Activated CD4-positive, alpha-beta T cell treated with anti-CD3 and anti-CD28 coated beads, Interleukin-2, amount 50 U/mL, for 1 hour (primary cell): ENCODE measurements at places on chromosomes 7 and 10.

GRCh38 chr10:22992621-22993020 is 64.8 kb downstream of the ARMC3 start:
- no peak for DNase-seq

DNA sequence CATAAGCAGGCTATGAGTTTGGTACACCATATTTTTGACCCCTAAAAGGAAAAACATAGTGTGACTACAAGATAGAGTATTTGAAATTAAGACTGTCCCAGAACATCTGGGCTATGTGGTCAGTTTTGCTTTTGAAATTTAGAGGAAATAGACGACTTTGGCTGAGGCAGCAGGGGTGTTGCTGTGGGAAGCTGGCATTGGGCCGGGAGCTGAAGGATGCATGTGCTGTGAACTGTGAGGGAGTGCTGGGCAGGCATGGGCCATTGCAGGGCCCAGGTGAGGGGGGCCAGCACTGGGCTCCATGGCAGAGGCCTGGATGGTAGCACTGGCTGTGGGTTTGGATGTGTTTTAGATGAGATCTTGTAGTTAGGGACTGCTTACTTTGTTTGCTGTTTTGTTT is 168.3 kb downstream of the BMPER start:
- no peak for DNase-seq

DNA sequence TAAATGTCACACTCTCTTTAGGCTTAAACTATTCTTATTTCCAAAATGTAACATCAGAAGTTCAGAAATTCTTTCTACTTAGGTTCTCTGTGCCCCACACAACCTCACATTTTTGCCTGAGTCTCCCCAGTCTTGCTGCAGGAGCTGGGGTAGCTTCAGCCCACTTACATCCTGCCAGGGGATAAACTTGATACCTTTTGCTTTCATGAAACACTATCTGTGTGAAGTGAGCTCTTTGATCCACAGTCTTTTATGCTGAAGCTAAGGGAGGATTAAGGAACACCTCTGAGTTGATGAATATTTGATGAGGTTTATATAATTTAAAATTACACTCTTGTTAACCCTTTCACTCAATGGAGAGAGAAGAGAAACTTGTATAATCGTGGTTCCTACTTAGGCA is 341.0 kb downstream of the AUTS2 start:
- DNase-seq = no peak

DNA sequence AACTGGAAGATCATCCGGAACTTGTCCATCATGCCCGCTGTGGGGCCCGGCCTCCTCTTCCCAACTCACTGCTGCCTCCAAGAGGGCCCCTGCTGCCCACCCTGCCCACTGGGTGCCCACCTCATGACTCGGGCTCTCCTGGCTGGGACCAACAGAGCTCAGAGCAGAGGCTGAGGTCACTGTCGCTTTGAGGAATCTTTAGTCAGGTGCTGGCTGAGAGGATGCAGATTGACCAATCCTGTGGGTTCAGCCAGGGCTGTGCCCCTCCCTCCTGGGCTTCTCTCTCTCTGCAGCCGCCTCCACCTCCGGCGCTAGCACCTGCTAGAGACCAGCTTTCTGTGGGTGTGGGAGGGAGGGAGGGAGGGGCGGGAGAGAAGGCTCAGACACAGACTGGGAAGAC is at the start of gene CALHM1:
Gene CALHM1, minus strand, starts transcription at position 181 of the 400 bp plus-strand sequence. Its CDS starts 149 bp downstream, at position 32.
- DNase-seq = no peak
